ENCODE measurements at places on chromosomes 11 and 22.
A peak's percentile ranks its signal among the peaks of the same experiment; 100 is the strongest.

GRCh38 chr11:117528097-117528721 lies 200.6 kb downstream of the CEP164 start:
- DNase-seq = no peak

DNA sequence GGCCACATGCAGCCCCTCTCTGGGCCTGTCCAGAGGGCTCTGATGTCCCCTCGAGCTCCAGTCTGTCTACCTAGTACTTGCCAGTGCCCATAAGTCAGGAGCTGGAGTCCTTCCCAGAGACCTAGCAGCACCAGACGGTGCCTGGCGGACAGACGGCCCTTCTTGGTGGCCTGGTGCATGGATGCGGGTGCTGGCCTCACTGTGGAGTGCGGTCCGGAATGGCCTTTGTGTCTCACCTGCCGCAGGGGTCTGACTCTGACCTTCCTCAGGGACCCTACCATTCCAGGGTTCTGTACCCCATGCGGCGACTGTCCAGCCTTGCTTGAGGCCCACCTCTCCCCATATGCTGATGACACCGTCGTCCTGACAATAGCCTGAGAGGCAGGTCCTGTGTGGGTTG lies 29.4 kb upstream of the SMIM38 start:
- DNase-seq = no peak

DNA sequence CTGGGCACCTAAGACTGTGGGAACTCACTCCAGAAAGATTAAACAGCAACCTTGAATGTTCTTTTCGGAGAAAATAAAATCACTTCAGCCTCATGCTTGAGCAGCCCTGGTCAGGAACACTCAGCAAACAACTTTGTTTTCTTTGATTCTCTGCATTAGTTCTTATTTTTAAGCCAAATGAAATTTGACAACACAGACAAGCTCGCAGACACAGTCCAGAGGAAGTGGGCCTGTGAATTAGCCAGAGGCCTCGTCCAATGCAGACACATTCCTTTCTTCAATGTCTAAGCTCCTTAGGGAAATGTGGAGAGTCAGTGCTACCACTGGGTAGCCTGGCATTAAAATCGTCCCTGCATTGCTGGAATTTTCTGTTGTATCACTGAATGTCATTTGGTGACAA lies 62.9 kb upstream of the CSNK2A3 start:
- DNase-seq = no peak

- no peak for DNase-seq
These were observed 108.9 kb upstream of the CLMP start for GRCh38 chr11:123303924-123304323.

GRCh38 chr11:41384329-41384728 lies 75.1 kb downstream of the LRRC4C start:
- no peak for DNase-seq

GRCh38 chr11:7643314-7643713 lies 30.0 kb downstream of the CYB5R2 start:
- no peak for DNase-seq

DNA sequence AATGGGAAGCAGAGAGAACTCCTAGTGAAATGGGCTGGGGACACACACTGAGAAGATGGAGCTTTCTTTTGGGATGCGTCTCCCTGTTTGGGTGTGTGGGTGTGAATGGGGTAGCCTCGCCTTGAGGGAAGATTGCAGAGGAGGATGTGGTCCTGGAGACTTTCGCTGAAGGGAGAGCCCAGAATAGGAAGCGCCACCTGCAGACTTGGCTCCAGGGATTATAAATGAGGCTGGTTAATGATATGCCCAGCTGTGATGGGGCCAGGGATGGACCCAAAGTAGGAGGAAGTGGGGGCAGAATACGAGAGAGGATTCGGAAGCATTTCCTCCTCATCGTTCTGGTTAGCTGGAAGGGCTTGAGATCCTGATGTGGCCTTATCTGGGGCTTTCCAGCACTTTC lies 13.7 kb downstream of the RELT start:
- no peak for DNase-seq

- no peak for DNase-seq
These were observed 107.8 kb downstream of the CYP2R1 start for GRCh38 chr11:14784230-14784629.

- no peak for DNase-seq
These were observed 19.7 kb upstream of the EFCAB6 start for GRCh38 chr22:43831561-43832392.

DNA sequence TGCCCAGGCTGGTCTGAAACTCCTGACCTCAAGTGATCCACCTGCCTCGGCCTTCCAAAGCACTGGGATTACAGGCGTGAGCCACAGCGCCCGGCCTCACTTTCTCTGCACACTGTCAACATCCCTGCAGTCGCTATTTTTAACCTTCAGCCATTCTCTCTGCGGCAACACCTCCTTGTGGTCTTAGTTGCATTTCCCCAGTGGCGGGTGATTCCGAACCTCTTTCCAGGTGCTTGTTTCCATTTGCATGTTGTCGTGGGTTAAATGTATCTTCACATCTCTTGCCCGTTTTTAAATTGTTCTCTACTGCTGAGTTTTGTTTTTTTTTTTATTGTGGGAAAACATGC lies 2.2 kb upstream of the SCT start:
- no peak for DNase-seq

DNA sequence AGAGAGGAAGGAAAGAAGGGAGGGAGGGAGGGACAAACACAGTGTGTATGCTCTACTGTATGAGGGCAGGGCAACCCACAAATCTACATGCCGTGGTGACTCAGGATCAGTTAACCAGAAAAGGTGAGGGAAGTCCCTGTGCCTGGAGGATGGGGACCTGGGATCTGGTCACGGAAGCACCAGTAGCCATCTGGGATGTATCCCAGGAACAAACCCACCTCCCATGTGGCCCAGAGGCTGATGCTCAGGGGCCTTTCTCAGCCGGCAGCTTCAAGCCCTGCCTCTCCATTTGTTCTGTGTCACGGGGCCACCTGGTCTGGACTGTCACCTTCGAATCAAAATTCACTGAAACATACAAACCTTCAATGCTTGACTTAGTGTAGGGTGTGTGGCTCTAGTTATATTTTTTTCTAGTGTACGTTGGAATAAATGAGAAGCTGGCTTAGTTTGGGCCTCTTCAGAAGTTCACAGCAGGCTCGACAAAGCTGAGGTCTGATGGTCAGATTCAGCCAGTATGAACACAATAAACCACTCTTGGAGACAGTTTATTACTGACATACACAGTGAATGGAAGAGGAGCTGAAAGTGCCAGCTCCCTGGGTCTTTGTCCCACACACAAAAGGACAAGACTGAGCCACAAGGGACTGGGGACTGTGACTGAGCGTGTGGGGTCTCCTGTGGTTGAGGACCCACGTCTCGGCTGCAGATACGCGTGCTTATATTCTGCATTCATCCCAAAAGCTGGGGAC lies 23.5 kb upstream of the RTL6 start:
- DNase-seq = no peak

DNA sequence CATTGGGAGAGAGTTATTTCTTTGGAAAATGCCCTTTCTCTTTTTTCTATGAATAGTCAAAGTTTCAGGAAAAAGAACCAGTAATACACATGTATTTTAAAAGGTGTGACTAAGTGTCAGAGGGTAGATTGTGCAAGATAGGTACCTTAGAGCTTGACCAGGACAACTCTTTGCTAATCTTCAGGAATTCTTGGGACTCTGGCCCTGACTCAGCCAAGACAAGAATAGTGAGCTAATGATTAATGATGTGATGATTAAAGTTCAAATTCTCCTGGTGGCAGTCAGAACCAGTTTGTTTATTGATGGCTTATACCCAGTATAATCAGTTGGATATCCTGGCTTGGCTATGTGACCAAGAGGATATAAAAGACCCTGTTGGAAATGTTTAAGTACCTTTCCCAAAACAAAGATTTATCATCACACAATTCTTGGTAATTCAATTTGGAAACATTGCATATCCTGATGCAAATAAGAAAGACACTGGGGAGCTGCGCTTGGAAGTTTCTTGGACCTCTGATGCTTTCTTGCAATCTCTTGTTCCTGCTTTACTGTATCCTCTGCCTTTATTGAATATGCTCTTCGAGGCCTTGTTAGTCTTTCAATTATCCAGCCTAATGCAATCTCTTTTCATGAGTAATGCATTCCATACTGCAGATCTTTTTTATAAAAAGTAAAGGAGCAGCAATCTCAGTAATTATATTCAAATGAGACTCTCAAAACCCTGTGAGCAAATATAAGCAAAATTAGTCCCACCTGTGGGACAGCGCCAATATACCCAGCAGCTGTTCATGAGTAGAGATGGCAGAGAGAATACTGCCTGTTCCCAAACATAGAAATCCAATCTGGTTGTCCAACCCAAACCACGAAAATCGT lies 48.0 kb upstream of the CEP126 start:
- no peak for DNase-seq

GRCh38 chr22:27801202-27801615 lies 347 bp downstream of the MN1 start:
- peak; percentile 4 for DNase-seq

GRCh38 chr11:118283756-118284350 lies 19.8 kb upstream of the MPZL2 start:
- no peak for DNase-seq

DNA sequence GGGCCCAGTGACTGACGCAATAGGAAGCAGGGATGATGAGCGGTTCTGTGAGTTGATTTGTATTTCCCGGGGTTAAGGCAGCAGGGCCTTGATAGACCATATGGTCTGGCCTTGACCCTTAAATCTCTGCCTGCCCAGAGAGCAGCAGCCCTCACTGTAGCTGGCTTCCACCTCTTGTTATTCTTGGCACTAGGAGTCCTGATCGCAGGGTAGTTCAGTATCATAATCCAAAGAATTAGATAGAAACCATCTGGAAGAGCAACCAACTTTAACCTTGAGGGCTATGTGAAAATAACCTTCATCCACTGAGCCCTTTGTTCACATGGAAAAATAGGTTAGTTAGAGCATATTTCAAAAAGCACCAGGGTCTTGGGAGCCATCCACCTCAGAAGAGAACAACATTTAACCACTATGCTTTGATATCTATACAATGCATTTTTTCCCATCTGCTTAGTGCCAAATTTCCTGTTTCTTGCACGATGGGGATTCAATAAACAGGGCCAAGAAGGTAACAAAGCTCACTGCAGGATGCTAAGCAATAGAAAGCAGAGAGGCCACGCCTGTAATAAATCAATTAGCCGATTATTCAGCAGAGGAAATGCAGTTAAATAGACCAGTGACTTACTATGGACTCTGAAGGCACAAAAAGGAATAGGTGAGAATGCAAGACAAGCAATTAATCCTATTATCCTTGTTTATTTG lies 761.3 kb downstream of the OPCML start:
- no peak for DNase-seq

DNA sequence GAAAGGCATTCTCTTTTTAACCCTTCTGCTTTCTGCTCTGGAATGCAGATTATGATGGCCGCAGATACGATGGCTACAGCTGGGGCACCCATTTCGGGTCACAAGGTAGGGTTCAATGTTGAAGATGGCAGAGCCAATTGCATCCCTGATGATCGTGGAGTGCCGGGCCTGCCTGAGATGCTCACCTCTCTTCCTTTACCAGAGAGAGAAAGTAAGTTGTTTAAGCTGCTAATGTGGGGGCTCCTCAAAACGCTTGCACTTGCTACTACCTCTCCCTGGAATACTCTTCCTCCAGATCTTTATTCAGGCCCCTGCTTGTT lies 50.8 kb upstream of the PRDM11 start:
- DNase-seq = no peak

GRCh38 chr22:22386602-22387385 lies 121.7 kb downstream of the ZNF280B start:
- DNase-seq = no peak

DNA sequence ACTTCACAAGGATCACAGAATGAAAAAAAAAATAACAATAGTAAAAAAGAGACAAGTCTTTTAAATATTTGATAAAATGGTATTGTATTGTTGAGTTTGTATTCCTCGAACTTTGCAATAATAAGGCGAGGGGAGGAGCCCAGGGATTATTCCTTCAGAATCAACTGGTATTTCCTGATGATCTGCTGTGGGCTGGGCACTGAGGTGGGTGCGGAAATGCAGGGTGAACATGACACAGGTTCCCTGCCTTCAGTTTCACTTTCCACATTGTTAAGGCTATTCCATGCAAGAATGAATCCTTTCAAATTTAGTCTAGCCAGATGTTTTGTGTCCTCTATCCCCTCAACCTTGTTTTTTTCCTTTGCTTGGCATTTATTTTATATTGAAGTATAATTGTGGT lies 2.1 kb upstream of the EIF3M start:
- no peak for DNase-seq

DNA sequence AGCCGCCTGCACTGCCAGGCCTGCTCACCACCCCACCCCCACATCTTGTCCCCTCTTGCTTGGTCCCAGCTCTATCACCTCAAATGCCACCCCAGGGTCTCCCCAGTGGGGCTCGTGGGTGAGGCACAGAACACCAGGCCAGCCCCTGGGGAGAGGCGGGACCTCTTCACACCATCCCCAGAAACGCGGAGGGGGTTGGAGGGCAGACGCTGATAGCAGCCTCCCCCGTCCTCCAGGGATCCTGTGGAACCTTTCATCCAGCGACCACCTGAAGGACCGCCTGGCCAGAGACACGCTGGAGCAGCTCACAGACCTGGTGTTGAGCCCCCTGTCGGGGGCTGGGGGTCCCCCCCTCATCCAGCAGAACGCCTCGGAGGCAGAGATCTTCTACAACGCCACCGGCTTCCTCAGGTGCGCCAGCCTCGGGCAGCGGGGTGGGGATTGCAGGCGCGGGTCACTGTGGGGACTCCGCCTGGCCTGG lies 5.8 kb downstream of the PKP3 start:
- no peak for DNase-seq

- no peak for DNase-seq
These were observed 645 bp downstream of the RTCB start for GRCh38 chr22:32411402-32411801.

DNA sequence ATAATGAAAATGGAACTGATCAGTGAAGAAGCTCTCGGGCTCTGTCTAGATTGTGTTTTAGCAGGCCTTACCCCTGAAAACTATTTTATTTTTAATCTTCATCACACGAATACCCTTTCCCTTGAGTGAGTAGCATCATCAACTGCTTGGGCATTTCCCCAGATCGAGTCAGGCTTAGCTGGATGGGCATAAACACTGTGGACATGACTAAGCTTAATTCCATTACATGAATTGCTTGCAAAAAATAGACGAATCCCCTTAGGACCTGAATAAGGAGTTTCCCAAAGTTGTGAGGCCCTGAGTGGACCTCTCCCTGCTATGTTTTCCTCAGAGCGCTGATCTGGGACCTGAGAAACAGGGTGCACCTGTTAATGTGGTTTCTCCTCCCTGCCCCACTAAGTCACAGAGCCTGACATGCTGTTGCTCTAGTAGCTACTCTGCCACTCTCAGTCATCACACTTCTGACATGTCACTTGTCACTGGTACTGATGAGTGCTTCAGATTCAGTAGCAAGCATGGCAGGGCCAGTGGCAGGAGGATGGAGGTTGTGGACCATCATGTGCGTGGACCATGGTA lies 53.5 kb downstream of the ENDOD1 start:
- DNase-seq = no peak

- DNase-seq = no peak
These were observed 83.9 kb downstream of the MED15 start for GRCh38 chr22:20591295-20591645.

DNA sequence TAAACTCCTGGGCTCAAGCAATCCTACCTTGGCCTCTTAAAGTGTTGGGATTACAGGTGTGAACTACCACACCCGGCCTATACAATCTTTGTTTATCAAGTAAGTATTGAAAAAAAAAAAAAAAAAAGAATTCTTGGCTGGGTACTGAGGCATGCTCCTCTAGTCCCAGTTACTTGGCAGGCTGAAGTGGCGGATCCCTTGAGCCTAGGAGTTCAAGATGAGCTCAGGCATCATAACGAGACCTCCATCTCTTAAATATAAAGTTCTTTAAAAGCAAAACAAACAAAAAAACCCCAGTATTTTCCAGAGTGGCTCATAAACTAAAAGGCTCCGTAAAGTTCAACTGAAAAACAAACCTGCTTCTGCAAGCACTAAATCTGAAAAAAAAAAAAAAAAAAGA lies 50.3 kb upstream of the GAB2 start:
- no peak for DNase-seq
